Right lobe of liver (tissue), 6 donors: ENCODE measurements at places on chromosomes 4 and X. TPM values are rescaled to one million over a fixed set of nuclear protein-coding genes. Genes with fewer than 3 reads are reported as not detected.

CENPVL2 gene
- total RNA-seq: not detected

DAPP1 gene
- total RNA-seq: 0.12 TPM

ASMT gene
- not detected for total RNA-seq

SLC6A14 gene
- not detected for total RNA-seq

ARHGAP6 gene
- 0.88 TPM for total RNA-seq

F8 gene
- 29.3 TPM for total RNA-seq

DNA sequence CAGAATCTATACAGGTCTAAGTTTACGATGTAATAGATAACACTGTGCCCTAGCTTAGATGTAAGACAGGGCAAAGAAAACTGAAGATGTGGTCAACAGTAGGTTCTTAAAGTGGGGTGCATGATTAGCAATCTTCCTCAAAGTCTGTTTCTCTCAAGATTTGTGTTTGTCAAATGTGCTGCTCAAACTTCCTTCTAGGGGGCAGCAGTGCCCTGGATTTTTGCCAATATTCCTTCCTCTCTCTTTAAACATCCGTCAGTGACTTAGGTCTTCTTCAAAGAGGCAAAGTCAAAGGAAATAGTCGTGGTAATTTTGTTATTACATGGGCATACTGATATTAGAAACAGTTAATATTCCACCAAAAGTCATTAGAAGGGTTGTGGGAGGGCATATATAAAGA, 4.2 kb upstream of the PDHA2 start:
- no peak for DNase-seq

- no peak for DNase-seq
These were observed 18.8 kb downstream of the SRD5A3 start for GRCh38 chr4:55364691-55365344.

DNA sequence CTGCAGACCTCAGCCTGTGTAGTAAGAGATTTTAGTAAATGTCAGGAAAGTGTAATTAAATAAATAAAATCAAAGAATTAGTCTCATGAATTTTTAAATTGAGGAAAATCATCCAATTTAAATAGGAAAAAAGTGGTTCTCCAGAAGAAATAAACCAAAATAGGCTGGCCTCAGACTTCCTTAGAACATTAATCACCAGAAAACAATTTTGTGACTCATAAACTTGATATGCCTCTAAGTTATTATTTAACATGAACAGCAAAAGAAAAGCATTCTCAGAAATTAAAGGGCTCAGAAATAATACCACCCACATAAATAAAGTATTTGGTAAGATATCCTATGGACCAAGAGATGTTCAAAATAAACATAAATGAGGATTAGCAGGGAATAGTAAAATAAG, 14.3 kb downstream of the FAM47B start:
- no peak for DNase-seq

GRCh38 chr4:174334628-174335027, 50.9 kb downstream of the CEP44 start:
- no peak for DNase-seq

- no peak for DNase-seq
These were observed 66.9 kb downstream of the SYNPO2 start for GRCh38 chr4:118955515-118955914.

- no peak for DNase-seq
These were observed 1389.4 kb downstream of the C4orf33 start for GRCh38 chr4:130485371-130485770.
